ENCODE measurements at places on chromosomes 11 and 22.

DNA sequence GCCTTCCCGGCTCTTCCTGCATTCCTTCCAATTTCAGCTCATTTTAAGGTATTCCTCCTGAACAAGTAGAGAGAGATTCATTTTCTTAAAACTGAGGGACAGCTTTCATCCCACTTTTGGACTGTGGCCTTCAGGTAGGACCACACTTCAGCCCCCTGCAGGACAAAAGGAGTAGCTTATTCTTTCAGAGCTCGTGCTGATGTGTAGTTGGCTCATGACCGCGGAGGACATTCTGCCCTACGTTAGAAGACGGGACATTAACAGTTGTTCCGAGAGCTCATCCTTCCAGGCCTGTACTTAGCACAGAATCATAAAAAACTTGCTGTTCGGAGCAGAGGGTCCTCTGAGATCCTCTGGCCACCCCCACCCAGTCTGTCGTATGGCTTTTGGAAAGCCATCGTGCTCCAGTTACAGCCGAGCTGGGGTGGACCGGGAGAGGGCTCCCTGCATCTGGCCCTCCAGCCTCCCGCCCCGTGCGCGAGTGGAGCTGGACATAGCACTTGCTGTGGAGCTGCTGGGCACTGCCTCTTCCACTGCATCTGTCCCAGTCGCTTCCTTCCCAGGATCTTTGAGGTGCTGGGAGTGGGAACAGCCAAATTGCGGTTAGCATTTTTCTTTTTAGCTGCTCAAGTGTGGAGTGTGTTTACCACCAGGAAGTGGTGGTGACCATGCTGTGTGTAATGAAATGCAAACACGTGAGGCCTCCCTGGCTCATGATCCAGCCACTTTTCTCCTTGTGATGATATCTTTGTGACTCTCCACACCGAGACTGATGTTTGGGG lies 250.3 kb downstream of the TBC1D22A start:
- peak; percentile 37 for DNase-seq

DNA sequence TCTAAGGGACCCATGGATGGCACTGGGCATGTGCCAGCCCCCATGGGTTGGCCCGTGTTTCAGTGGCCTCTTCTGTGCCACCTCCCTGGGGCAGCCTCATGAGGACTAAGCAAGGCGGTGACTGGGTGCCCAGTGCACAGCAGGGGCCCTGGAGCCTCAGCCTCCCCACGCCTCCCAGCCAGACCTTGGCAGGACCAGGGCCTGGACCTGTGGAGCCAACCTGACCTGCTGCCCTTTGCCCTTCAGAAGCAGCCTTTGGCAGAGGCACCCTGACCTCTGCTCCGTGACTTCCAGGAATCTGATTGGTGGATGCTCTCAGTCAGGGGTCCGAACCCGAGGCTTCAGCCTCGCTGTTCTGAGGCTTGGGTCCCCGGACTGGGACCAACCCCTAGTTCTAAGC lies 24.8 kb upstream of the TAB1 start:
- no peak for DNase-seq

DNA sequence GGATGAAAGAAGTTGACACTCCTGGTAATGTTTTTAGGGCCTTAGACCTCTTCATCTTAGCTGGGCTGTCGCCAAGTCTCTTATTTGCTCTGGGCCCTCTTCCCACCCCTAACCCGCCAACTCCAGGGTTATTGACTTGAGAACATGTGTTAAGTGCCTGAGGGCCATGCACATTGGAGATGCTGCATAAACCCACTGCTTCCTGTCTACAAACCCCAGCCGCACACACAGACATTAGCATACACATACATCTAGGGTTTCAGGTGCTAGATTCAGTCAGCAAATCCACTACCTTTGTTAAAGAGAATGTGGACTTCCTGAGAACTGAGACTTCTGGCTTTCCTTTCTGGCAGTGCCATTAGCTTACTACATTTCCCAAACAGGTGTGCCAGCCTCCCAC lies 817 bp downstream of the PANX3 start:
- no peak for DNase-seq

- no peak for DNase-seq
These were observed 89.0 kb upstream of the CD44 start for GRCh38 chr11:35049859-35050531.

- no peak for DNase-seq
These were observed 77.5 kb upstream of the NARS2 start for GRCh38 chr11:78651923-78652842.

GRCh38 chr22:27775087-27775698 lies 26.4 kb downstream of the MN1 start:
- DNase-seq, result no peak

GRCh38 chr11:112518371-112518770 lies 257.7 kb upstream of the PLET1 start:
- no peak for DNase-seq

- DNase-seq, result no peak
These were observed 1145.6 kb upstream of the TENM4 start for GRCh38 chr11:80586464-80586863.

- DNase-seq, result no peak
These were observed 789.9 kb upstream of the LRRC4C start for GRCh38 chr11:42249401-42249800.

All from fibroblast of skin of left quadriceps (primary cell).